Activated naive CD4-positive, alpha-beta T cell treated with Interleukin-2 at 50 U/mL for 16 hours (primary cell): ENCODE measurements at places on chromosomes 7 and 10.

DNA sequence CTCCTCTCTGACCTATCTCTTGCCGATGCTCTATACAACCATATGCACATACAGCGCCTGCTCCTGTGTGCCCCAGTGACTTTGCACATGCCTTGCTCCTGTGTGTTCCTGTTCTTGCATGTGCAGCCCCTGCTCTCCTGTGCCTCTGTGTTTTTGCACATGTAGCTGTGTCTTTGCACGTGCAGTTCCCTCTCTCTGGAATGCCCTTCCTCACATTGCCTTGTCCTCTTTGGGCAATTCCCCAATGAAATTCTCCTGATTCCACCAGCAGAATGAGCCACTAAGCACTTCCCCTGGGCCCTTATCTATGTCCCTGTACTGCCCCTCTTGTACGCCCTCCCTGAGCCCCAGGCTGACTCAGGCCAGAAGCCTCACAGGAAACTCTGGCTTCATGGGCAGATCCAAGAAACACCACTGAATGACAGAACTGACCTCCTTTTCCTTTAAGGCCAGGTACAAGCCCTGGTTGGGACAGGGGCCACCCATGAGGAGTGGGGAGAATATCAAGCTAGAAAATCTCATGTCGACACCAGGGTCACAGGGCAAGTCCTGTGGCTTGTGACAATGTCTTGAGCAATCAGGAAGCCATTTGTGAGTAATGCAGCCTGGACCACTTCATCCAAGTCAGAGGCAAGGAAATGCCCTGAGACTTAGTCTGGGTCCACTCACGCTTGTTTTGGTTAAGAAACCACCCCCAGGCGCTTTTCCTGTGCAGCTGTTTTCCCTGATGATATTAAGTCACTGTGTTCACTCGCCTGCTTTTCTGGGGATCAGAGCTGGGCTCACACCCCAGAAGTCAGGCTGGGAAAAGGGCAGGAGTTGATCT is 1.9 kb upstream of the ARHGAP22 start:
- no peak for DNase-seq

- no peak for DNase-seq
Measured at GRCh38 chr7:121303422-121304101, 25.2 kb upstream of the WNT16 start.

- DNase-seq, result no peak
Measured at GRCh38 chr7:35874886-35875285, 74.0 kb downstream of the SEPTIN7 start.

- no peak for DNase-seq
Measured at GRCh38 chr7:20288036-20288435, 42.7 kb upstream of the ITGB8 start.

- DNase-seq, result no peak
Measured at GRCh38 chr7:80372415-80372814, 139.4 kb downstream of the GNAT3 start.

DNA sequence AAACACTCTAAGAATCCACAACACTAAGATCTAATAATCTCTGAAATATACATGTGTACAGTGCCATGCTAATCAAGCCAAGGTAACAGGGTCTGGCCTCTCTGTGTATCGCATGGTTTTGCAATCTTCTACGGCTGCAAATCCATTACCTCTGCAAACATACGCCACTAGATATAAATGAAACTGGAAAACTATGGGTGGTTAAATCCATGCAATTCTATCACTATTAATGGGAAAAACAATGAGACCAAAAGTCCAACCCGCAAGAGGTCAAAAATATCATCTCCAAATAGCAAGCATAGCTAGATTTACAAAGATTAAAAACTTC is 23.0 kb downstream of the SGCE start:
- DNase-seq, result no peak

- no peak for DNase-seq
Measured at GRCh38 chr10:130961506-130962239, 349.8 kb downstream of the TCERG1L start.

GRCh38 chr7:16106300-16106699 is 315.0 kb downstream of the CRPPA start:
- DNase-seq, result no peak

DNA sequence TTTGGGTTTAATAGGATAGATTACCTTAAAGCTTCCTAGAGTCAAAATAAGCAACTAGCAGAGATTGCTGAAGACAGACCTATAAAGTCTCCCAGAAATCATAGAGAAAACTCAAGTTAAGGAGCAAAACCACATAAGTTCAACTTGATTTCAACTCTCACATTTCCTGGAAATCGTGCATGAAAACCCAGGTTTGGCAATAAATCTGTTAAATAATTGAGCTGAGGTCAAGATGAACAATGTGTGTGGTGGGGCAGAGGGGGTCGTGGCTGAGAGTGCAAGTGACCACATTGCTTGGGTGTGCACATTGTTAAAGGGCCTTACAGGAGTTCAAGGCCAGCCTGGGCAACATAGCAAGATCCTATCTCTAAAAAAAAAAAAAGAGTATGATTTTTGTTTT is 636.5 kb downstream of the GALNT17 start:
- DNase-seq, result no peak

DNA sequence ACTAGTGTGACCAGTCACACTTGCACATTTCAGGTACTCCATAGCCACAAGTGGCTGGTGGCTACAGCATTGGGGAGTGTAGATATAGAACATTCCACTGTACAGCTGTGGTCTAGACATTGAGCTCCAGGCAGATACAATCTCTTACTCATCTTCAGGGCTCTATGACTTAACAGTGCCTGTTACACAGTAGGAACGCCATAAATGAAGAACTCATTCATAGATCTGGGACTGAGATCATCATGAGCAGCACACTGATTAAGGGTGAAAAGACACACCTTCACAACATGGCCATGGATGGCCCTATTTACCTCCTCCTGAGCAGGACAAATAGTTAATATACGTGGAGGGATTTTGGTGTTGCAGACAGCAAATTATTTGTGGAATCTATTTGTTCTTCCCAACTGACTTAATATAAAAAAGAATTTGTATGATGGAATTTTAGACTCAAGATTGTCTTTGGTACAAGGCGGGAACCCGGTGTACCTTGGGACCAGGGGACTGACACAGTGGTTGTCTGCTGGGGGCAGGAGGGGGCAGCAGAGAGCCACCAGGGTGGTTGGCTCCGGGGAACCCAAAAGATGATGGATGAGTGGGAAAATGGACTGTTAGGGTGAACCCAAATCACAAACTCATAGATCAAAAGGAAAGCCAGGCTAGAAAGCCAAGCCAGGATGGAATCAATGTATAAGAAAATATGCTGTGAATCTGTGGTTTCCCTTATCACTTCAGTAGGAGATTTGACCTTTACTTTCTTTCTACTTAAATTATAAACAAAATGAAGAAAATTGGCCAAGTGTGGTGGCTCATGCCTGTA is 24.3 kb upstream of the CPA2 start:
- peak; percentile 50 for DNase-seq

GRCh38 chr7:133649593-133649992 is 396.7 kb downstream of the EXOC4 start:
- no peak for DNase-seq

DNA sequence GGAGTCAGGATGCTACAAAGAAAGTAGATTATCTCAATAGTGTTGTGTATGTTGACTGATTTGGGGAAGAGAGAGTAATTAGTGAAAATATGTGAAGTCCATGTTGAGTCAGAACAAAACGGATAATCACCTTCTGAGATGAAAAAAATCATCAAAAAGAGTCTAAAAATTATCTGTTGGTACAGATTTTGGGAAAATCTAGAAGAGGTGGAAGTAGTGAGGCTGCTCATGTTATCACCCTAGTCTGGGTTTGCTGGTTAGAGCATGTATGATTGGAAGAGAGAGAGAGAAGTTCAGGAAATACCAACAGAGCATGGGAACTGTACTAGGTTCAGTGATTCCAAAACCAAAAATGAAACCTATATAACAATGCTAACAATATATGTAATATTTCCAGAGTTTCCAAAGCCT is 12.3 kb downstream of the RPA3 start:
- no peak for DNase-seq

- DNase-seq, result no peak
Measured at GRCh38 chr10:61937631-61938351, 36.3 kb downstream of the ARID5B start.

DNA sequence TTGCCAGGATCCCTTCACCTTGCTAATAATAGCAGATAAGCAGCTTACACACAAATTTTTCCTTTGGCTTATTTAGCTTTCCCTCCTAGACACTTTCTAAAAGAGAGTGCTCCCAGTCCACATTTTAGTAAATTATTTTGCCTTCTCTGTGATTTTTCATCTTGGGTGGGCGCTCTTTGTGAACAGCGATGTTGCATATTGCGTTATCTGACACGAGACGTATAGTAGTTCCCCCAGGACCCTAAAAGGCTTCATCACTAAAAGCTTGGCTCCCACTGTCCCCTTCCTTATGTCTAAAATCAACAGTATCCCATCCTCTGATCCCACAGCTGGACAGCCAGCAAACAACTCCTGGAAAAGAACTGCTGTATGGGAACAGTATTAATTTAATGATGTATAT is 232.9 kb downstream of the DYNC1I1 start:
- no peak for DNase-seq

DNA sequence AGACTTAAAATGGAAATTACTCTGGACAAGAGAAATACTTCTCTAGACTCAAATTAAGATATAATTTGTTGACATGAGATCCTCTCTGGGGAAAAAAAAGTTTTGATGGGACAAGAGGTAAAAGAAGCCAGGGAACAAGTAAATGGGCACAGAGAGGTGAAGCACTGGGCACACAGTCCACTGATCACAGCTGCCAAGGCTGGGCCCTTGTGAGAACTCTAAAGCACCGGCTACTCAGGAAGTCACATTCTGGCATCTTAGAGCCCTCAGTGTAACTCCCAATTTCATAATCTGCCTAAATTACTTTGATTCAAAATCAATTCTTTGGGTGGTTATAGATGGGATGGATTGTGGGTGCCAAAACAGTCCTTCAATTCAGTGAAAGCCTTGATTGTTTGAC is 123.2 kb upstream of the CACNA2D1 start:
- no peak for DNase-seq

- DNase-seq, result no peak
Measured at GRCh38 chr10:16586358-16587138, 64.9 kb upstream of the C1QL3 start.

- no peak for DNase-seq
Measured at GRCh38 chr10:77493851-77494261, 143.8 kb downstream of the KCNMA1 start.

GRCh38 chr7:89511900-89512299 is 642.4 kb upstream of the STEAP1 start:
- DNase-seq, result no peak

GRCh38 chr7:131629217-131629882 is 72.9 kb upstream of the PODXL start:
- no peak for DNase-seq

- no peak for DNase-seq
Measured at GRCh38 chr10:12504628-12505027, 155.3 kb downstream of the CAMK1D start.

GRCh38 chr7:44618753-44619152 is 12.3 kb downstream of the OGDH start:
- DNase-seq, result peak; percentile 52

GRCh38 chr10:65292551-65292950 is 1633.3 kb upstream of the LRRTM3 start:
- no peak for DNase-seq
